ENCODE measurements at places on chromosomes 16 and 17.

- DNase-seq, result peak; percentile 36
- peak overlapping the region; percentile 84 for H3K27ac ChIP-seq
- H3K36me3 ChIP-seq, result no peaks in the 10 kb centered on the region
- peaks cover 57% of the 10 kb centered on the region for H3K4me1 ChIP-seq
- H3K4me3 ChIP-seq, result peak overlapping the region; percentile 24
These were observed 155.5 kb downstream of the ZNF423 start for GRCh38 chr16:49700251-49701064.

DNA sequence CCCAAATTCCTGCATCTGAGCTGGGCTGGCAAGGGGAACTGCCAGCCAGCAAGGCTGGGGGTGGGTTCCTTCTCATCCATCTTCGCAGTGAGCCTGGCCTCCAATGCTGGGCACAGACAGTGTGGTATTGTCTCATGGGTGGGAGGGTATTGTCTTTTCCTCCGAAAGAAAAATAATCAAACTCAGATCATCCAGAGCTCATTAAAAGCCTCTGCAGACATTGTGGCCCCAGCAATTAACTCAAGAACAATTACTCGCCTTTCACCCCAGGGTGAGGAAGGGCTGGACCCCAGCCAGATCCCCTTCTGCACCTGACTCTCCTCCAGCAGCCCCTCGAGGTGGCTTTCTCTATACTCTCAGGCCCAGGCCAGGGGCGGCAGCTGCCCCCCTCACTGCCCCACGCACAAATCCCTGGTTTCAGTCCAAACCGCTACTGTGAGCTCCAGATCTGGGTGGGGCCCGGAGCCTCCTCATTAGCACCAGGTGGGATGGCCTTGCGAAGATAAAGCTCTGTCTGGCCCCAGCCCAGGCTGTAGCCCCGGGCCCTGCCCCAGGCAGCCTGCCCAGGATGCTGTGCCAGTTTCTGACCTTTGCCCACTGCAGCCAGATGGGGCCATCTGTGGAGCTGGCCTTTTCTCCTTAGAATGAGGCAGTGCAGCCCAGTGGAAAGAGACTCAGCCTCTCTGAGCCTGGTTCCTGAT lies 2.3 kb upstream of the KRT15 start:
- peaks cover 95% of the 10 kb centered on the region for H3K27me3 ChIP-seq
- no peaks in the 10 kb centered on the region for H3K4me1 ChIP-seq

- H3K27me3 ChIP-seq, result no peaks in the 10 kb centered on the region
- H3K36me3 ChIP-seq, result peaks cover 19% of the 10 kb centered on the region
- H3K27ac ChIP-seq, result no peak overlapping the region
- no peak overlapping the region for H3K4me3 ChIP-seq
These were observed 42.1 kb downstream of the MAP1LC3B start for GRCh38 chr16:87434146-87434667.

GRCh38 chr16:20866145-20866772 lies 33.9 kb downstream of the DCUN1D3 start:
- H3K4me1 ChIP-seq, result peaks cover 99% of the 10 kb centered on the region
- H3K27ac ChIP-seq, result peak overlapping the region; percentile 83
- no peak for DNase-seq
- peaks cover 6% of the 10 kb centered on the region for H3K36me3 ChIP-seq

- DNase-seq, result no peak
- no peak overlapping the region for H3K27ac ChIP-seq
- H3K27me3 ChIP-seq, result no peaks in the 10 kb centered on the region
- H3K36me3 ChIP-seq, result no peaks in the 10 kb centered on the region
These were observed 429.0 kb downstream of the MAF start for GRCh38 chr16:79171504-79171903.

GRCh38 chr17:42898147-42898811 lies 2.3 kb upstream of the G6PC1 start:
- H3K36me3 ChIP-seq, result no peaks in the 10 kb centered on the region
- H3K4me1 ChIP-seq, result peaks cover 24% of the 10 kb centered on the region
- H3K27me3 ChIP-seq, result no peaks in the 10 kb centered on the region
- H3K27ac ChIP-seq, result no peak overlapping the region

DNA sequence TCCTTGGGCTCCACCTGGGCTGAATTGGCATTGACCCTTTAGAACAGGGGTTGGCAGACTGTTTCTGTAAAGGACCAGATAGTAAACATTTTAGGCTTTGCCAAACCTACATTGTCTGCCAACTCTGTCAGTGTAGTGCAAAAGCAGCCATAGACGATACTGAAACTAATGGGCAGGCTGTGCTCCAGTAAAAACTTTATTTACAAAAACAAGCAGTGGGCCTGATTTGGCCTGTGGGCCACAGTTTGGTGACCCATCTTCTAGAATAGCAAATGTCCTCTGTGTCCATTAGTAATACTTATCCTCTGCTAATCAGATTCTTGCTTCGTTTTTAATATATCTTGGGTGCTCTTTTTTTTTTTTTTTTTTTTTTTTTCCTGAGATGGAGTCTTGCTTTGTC lies 6.2 kb downstream of the UTP4 start:
- no peak overlapping the region for H3K27ac ChIP-seq
- no peak overlapping the region for H3K4me3 ChIP-seq

DNA sequence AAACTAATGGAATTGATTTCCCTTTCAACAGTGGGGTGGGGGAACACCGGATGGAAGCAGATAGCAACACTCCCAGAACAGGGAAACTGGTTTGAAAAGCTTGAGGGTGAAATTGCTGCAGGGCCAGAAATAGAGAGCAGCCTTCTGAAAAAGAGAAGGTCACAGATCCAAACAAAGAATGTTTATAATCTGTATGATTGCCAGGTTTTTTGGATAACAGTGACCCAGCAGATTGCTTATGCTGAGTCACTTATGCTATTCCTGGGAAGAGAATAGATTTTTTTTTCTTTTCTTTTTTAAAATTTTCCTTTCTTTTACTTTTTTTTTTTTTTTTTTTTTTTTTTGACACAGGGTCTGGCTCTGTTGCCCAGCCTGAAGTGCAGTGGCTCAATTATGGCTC lies 641.3 kb downstream of the KCNJ2 start:
- no peaks in the 10 kb centered on the region for H3K36me3 ChIP-seq
- peaks cover 12% of the 10 kb centered on the region for H3K27me3 ChIP-seq
- H3K4me3 ChIP-seq, result no peak overlapping the region
- DNase-seq, result no peak
- H3K4me1 ChIP-seq, result no peaks in the 10 kb centered on the region

- no peaks in the 10 kb centered on the region for H3K27me3 ChIP-seq
- no peaks in the 10 kb centered on the region for H3K4me1 ChIP-seq
- H3K4me3 ChIP-seq, result no peak overlapping the region
- no peak overlapping the region for H3K27ac ChIP-seq
These were observed 403.6 kb upstream of the MON1B start for GRCh38 chr16:76787394-76787793.

GRCh38 chr17:68509141-68510057 lies 2.8 kb upstream of the PRKAR1A start:
- H3K4me3 ChIP-seq, result no peak overlapping the region
- H3K27ac ChIP-seq, result peak overlapping the region; percentile 97
- H3K4me1 ChIP-seq, result peaks cover 54% of the 10 kb centered on the region
- no peaks in the 10 kb centered on the region for H3K36me3 ChIP-seq
- peak; percentile 68 for DNase-seq

DNA sequence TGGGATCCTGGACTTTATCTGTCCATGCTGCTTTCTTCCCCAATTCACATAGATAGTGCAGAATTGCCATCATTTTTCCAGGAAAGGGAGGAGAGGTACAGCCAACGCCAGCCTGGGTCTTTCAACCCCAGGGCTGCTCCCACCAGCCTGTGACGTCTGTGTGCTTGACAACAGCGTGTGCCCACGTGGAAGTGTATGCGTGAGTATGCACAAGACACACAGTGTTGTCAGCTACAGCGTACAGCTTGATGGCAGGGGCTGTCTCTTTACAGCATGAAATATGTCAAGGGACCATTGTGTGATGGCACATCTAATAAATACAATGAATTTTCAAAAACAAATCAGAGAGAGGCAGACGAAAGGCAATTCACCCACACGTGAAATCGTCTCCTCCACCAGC lies 62.3 kb downstream of the GSG1L start:
- H3K27me3 ChIP-seq, result peaks cover 48% of the 10 kb centered on the region
- no peaks in the 10 kb centered on the region for H3K36me3 ChIP-seq

DNA sequence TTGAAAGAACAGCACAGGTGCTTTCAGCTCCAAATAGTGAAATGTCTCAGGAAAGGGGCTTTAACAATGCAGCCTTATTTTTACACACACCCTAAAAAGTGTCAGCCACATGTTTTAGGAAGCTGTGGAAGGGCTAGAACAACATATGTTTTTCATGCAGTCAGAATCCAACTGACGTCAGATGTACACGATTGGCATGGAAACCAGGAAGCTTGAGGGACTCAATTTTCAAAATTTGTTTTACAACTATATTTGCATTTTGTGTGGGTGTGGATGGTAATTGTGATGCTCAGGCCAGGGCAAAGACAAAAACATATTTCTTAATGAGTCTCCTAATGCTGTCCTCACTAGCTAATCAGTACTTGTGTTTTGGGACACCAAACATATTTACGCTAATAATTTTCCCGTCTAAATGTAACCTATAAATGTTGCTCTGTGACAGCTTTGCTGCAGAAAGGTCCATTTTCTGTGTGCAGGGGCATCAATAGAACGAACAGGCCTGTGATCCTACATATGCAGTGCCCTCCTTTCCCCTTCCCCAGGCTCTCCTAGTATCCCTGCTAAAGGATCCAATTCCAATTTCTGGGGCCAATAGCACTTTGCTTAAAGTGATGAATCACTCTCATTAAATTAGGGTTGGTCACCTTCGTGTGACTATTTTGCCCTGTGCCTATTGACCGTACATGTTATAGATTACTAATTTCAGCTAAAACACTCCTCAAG lies 434.0 kb upstream of the CDH5 start:
- H3K27me3 ChIP-seq, result no peaks in the 10 kb centered on the region
- DNase-seq, result no peak
- no peaks in the 10 kb centered on the region for H3K36me3 ChIP-seq
- H3K4me3 ChIP-seq, result no peak overlapping the region
- H3K4me1 ChIP-seq, result no peaks in the 10 kb centered on the region
